DND-41 (cell line): ENCODE measurements at places on chromosomes 5 and 9.

- H3K36me3 ChIP-seq = no peaks in the 10 kb centered on the region
- H3K4me3 ChIP-seq = no peak overlapping the region
- H3K4me1 ChIP-seq = no peaks in the 10 kb centered on the region
Measured at GRCh38 chr5:51684794-51685355, 301.6 kb downstream of the ISL1 start.

DNA sequence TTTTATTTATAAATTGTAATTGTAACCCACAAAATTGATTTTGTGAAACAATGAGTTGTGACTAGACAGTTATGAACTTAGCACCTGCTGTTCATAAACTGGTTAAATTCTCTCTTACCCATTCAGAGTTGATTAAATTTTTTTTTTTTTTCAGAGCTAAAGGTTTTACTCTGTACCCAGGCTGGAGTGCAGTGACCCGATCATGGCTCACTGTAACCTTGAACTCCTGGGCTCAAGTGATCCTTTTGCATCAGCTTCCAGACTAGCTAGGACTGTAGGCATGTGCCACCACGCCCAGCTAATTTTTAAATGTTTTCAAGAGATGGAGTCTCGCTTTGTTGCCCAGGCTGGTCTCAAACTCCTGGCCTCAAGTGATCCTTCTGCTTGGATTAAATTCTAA is 1.9 kb downstream of the HSD17B4 start:
- H3K36me3 ChIP-seq = peaks cover 9% of the 10 kb centered on the region
- H3K27me3 ChIP-seq = no peaks in the 10 kb centered on the region
- no peak overlapping the region for H3K4me3 ChIP-seq
- no peak overlapping the region for H3K27ac ChIP-seq
- no peak for DNase-seq
- H3K4me1 ChIP-seq = peaks cover 26% of the 10 kb centered on the region

DNA sequence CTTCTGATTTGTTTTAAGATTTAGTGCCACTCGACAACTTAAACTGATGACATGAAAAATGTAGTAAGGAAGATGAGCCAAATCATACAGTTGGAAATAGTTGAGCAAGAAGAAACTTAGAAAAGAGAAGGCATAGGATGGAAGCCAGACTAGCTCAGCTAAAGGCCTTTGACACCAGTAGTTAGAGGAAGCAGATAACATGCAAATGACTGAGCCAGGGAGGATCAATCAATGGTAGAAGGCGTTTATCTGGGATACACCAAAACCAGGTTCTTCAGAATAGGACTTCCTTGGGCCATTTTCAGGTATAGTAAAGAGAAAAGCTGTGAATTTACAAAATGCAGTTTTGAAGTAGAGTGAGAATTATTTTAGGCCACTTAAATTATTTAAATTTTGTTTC is 3.2 kb downstream of the TDRD7 start:
- H3K27me3 ChIP-seq = no peaks in the 10 kb centered on the region
- H3K4me3 ChIP-seq = no peak overlapping the region
- DNase-seq = no peak
- H3K4me1 ChIP-seq = peaks cover 19% of the 10 kb centered on the region; the same call in 1 of the 2 replicates
- H3K27ac ChIP-seq = no peak overlapping the region

DNA sequence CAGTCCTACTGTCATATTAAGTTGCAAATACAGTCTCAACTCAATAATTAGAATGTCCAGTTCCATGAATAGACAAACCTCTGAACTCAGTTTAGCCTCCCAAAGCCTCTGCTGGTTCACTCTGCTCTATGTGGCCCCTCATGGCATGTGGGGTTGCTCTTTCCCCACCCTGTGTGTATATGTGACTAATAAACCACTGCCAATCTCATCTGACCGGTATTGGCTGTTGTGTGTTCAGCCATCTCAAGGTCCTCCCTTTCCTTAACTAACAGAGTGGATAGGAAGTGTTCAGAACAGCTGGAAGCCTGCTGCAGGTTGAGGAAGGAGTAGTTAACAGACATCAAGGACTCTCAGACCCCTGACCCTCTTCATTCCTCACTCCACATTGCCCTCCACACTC is 55.3 kb downstream of the IL33 start:
- no peak overlapping the region for H3K4me3 ChIP-seq
- H3K36me3 ChIP-seq = no peaks in the 10 kb centered on the region
- H3K27ac ChIP-seq = no peak overlapping the region
- no peak for DNase-seq
- H3K4me1 ChIP-seq = no peaks in the 10 kb centered on the region

GRCh38 chr5:82793808-82794419 is 283.3 kb downstream of the TMEM167A start:
- H3K4me3 ChIP-seq = no peak overlapping the region
- no peaks in the 10 kb centered on the region for H3K36me3 ChIP-seq
- no peaks in the 10 kb centered on the region for H3K4me1 ChIP-seq
- no peak overlapping the region for H3K27ac ChIP-seq
- peak; percentile 47 for DNase-seq

GRCh38 chr5:171478946-171479775 is 59.7 kb downstream of the FGF18 start:
- no peaks in the 10 kb centered on the region for H3K4me1 ChIP-seq
- H3K27ac ChIP-seq = no peak overlapping the region
- peak; percentile 24 for DNase-seq

DNA sequence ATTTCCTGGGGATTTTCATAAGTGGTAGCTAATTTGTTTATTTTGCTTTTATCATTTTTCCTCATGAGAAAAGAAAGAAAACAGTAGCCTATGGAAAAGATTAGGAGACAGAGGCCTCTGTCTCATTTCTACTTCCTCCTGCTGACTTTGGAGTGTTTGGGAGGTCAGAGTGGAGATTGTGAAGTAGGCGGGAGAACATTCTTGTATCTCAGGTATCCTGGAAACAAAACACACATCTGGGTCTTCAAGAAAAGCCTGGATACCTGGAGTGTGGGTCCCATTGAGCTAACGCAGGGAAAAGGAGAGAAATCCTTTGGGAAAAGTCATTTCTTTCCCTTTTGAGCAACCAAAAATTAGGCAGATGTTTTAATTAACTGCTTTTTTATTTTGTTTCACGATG is 161.5 kb upstream of the DMAC1 start:
- no peak overlapping the region for H3K27ac ChIP-seq
- H3K36me3 ChIP-seq = no peaks in the 10 kb centered on the region
- H3K4me3 ChIP-seq = no peak overlapping the region
- DNase-seq = no peak

GRCh38 chr5:171444582-171444981 is 25.1 kb downstream of the FGF18 start:
- H3K27me3 ChIP-seq = no peaks in the 10 kb centered on the region
- H3K4me1 ChIP-seq = no peaks in the 10 kb centered on the region
- H3K4me3 ChIP-seq = no peak overlapping the region
- no peaks in the 10 kb centered on the region for H3K36me3 ChIP-seq
- DNase-seq = no peak
- no peak overlapping the region for H3K27ac ChIP-seq

DNA sequence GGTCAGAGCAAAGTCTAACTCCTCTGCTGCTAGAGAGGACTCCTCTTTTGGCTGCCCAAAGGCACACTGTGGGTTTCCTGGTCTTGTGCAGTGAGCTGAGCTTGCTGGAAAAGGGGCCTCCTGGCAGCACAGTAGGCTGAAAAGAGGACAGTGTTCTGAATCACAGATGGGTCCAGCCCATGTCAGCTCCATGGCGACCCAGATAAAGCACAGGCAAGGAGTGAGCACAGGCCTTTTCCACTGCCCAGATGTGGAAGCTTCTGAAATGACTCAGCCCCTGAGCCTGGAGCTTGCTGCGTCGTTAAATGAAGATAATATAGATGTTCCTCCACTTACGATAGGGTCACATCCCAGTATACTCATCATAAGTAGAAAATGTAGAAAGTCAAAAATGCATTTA is 8.1 kb downstream of the CCDC180 start:
- H3K4me1 ChIP-seq = peaks cover 10% of the 10 kb centered on the region
- no peaks in the 10 kb centered on the region for H3K27me3 ChIP-seq
- no peak overlapping the region for H3K4me3 ChIP-seq
- no peak overlapping the region for H3K27ac ChIP-seq
- H3K36me3 ChIP-seq = peaks cover 33% of the 10 kb centered on the region
- DNase-seq = no peak

DNA sequence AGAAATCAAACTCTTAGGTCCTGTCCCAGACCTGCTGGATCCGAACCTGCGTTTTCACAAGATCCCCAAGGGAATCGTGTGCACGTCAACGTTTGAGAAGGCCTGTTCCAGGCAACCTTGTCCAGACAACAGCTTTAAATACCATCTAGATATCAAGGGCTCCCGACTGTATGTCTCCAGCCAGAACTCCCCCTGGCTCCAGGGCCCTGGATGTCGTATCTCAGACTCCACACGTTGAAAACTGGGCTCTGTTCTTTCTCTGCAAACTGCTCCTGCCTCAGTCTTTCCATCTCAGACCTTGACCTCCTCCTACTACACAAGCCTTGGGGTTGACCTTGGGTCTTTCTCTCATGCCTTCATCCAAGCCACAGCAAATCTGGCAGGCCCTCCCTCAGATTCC is 5.8 kb upstream of the ENG start:
- no peaks in the 10 kb centered on the region for H3K36me3 ChIP-seq
- no peaks in the 10 kb centered on the region for H3K27me3 ChIP-seq
- H3K27ac ChIP-seq = no peak overlapping the region
- no peak overlapping the region for H3K4me3 ChIP-seq
- peaks cover 11% of the 10 kb centered on the region for H3K4me1 ChIP-seq

DNA sequence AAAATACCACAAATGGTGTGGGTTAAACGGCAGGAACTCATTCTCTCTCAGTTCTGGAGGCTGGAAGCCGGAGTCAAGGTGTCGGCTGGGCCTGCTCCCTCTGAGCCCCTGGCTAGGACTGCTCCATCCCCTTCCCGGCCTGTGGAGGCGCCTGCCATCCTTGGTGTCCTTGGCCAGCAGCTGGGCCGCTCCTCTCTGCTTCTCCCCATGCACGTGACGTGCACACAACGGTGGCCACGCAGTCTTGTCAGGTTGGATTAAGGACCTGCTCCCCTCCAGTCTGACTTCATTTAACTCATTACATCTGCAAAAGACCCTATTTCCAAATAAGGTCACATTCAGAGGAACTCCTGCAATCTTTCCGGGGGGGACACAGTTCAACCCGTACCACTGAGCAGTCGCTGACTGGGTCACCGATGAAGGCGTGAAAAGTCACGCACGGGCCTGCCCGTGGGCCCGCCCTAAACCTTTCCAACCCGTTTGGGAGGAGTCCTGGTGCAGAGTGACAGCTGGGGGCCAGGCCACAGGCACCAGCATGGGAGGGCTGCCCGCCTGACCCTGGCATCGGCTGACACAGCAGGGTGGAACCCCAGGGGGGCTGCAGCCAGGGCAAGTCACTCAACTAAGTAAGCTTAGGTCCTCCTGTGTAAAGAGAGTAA is 135.2 kb downstream of the COL23A1 start:
- no peak overlapping the region for H3K27ac ChIP-seq
- H3K4me1 ChIP-seq = peaks cover 13% of the 10 kb centered on the region

DNA sequence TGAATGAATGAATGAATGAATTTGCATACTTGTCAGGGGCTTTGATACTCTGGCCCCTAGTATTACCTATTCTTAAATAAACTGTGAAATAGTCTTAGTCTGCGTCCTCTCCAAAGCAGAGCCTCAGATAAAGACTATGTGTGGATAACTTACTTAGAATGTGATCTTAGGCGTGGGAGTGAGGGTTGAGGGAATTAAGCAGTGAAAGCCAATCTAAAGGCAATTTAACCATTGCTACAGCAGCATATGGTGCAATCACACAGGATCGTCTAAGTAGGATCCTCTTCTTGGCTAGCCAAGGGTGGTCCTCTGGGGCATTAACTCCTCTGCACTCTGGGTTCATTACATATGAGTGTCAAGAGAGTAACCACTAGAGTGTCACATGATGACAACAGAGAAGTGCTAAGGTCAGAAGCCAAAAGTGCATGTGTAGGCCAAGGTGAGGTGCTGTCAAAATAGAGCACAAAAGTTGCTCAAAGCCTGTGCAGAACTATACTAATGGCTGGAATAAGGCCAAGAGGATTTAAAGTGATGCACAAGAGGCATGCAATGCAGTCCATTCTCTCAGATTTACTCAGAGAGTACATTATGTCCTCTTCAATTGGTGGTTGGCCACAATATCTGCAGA is 274.4 kb upstream of the SEMA6A start:
- H3K36me3 ChIP-seq = no peaks in the 10 kb centered on the region
- no peaks in the 10 kb centered on the region for H3K27me3 ChIP-seq
- H3K4me3 ChIP-seq = no peak overlapping the region
- DNase-seq = no peak
- H3K27ac ChIP-seq = no peak overlapping the region

DNA sequence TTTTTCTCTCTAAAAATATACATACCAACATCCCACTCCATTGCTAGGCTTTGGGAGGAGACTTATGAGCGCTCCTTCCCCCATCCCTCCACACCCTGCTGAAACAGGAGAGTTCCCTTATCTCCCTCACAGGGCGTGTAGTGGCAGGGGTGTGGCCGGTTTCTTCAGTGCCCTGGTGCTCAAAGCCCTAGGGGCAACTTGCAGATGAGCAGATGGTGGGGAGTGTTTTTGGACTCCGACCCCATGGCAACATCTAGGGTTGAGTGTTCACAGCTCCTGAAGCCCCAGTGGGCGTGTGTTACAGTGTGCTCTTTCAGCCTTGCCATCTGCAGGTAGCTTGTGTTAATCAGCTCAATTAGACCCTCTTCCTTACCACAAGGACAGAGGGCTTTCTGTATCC is 409.5 kb downstream of the MAT2B start:
- H3K4me3 ChIP-seq = no peak overlapping the region
- no peak overlapping the region for H3K27ac ChIP-seq
- no peak for DNase-seq
- H3K27me3 ChIP-seq = no peaks in the 10 kb centered on the region
- H3K36me3 ChIP-seq = no peaks in the 10 kb centered on the region
- H3K4me1 ChIP-seq = no peaks in the 10 kb centered on the region

- no peaks in the 10 kb centered on the region for H3K36me3 ChIP-seq
- no peak overlapping the region for H3K27ac ChIP-seq
- H3K27me3 ChIP-seq = no peaks in the 10 kb centered on the region
- no peak overlapping the region for H3K4me3 ChIP-seq
- no peaks in the 10 kb centered on the region for H3K4me1 ChIP-seq
Measured at GRCh38 chr5:58444805-58445204, 15.1 kb downstream of the PLK2 start.

DNA sequence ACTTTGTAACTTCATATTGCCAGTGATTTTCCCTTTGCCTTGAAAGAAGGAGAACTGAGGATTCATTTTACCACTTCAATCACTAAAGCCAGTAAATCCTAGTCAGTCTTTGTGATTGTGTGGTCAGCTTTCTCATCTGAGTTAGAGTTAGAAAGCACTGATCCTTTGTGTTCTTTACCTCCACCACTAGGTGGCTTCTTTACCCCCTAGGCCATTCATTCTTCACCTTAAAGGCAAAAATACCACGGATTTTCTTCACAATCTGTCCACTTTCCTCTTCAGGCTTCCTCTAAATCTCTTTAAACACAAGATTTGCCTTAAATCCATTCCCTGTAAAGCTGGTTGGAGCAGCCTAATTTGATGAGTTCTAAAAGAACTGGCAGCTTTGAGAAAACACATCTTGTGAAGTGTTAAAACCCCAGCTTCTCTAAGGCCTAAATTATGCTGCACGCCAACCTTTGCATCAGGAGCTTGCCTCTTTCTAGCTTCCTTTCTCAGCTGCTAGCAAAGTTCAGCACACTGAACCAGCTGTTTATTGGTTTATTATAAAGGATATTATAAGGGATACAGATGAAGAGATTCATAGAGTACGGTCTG is 20.4 kb downstream of the BDP1 start:
- no peak overlapping the region for H3K4me3 ChIP-seq
- H3K36me3 ChIP-seq = peaks cover 45% of the 10 kb centered on the region
- DNase-seq = no peak
- H3K27me3 ChIP-seq = no peaks in the 10 kb centered on the region
- no peaks in the 10 kb centered on the region for H3K4me1 ChIP-seq

- no peak for DNase-seq
- H3K4me1 ChIP-seq = no peaks in the 10 kb centered on the region
- H3K4me3 ChIP-seq = no peak overlapping the region
- H3K36me3 ChIP-seq = no peaks in the 10 kb centered on the region
Measured at GRCh38 chr9:136273244-136273865, 27.7 kb upstream of the QSOX2 start.
